Hepatocyte (in vitro differentiated cells): ENCODE measurements at places on chromosomes 2 and 18.

- DNase-seq = no peak
Observed at GRCh38 chr2:229562472-229563127, 151.8 kb downstream of the DNER start.

DNA sequence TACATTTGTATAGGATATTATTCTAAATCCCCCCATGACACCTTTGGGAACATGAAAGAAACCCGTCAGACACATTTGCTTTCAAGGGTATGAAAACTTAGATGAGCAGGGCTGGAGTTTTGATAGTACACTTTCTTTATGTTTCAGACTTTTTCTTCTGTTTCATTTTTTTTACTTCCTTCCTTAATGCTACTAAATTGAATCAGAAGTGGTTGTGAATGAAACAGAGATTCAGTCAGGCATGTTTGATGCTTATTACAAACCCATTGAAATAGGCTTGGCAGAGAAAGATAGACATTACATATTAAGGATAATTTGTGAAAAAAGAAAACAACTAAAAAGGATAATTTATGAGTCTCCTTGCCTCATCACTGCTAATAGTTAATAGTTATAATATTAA, 26.8 kb downstream of the SLC30A6 start:
- no peak for DNase-seq

GRCh38 chr2:216956820-216957493, 97.1 kb upstream of the TNP1 start:
- DNase-seq = no peak

- no peak for DNase-seq
Observed at GRCh38 chr2:101199251-101199791, 48.1 kb upstream of the TBC1D8 start.

GRCh38 chr2:212327171-212327809, 211.3 kb downstream of the ERBB4 start:
- no peak for DNase-seq

DNA sequence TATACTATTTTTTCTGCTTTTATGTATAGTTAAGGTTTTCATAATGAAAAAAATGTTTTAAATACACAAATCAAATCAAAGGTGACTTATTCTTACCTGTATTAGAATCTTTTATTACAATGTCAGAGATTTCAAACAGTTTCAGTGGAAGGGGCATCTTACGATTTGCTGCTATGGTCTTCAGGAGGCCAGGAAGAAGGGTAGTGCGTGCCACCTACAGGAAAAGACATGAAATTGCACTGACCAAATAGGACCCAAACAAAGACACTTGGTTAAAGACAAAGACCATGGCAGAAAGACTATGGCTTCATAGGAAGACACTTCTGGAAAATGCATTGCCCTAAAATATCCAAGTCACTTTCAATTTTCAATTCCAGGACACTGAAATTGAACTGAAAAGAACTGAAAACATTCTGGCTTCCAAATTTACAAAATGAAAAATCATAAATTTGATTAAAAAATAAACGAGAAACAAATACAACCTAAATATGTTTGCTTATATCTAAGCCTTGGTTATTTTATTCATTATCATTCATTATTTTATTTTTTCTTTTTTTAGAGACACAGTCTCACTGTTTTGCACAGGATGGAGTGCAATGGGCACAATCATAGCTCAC, 42.1 kb downstream of the FARSB start:
- peak; percentile 61 for DNase-seq

- no peak for DNase-seq
Observed at GRCh38 chr2:236307641-236308040, 43.4 kb upstream of the ASB18 start.

- no peak for DNase-seq
Observed at GRCh38 chr2:81206216-81206615, 901.7 kb upstream of the LRRTM1 start.

GRCh38 chr2:6071519-6071918, 379.3 kb downstream of the SOX11 start:
- no peak for DNase-seq

DNA sequence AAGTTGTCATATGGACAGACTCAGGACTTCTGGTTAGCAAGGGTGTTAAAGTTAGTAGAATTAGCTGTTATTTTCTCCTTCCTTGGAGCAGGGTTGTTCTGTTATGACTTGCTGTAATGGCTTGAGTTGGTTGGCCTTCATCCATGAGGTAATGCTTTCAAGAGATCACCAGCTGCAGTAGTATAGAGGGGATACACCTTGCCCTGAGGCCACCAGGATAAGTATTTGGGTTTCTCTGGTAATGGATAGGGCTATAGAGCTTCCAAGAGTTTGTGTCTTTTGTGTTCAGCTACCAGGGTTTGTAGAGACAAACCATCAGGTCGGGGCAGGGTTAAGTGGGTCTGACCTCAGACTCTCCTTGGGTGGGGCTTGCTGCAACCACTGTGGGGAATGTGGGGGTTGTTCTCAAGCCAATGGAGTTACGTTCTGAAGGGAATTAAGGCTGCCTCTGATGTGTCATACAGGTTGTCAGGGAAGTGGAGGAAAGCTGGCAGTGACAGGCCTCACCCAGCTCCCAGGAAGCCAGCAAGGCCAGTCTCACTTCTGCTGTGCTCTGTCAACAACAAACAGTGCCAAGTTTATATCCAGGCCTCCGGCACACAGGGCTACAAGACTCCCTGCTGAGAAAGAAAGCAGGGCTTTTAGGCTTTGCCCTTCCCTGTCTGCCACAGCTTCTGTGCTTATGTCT, 356.6 kb downstream of the SPAG16 start:
- no peak for DNase-seq

DNA sequence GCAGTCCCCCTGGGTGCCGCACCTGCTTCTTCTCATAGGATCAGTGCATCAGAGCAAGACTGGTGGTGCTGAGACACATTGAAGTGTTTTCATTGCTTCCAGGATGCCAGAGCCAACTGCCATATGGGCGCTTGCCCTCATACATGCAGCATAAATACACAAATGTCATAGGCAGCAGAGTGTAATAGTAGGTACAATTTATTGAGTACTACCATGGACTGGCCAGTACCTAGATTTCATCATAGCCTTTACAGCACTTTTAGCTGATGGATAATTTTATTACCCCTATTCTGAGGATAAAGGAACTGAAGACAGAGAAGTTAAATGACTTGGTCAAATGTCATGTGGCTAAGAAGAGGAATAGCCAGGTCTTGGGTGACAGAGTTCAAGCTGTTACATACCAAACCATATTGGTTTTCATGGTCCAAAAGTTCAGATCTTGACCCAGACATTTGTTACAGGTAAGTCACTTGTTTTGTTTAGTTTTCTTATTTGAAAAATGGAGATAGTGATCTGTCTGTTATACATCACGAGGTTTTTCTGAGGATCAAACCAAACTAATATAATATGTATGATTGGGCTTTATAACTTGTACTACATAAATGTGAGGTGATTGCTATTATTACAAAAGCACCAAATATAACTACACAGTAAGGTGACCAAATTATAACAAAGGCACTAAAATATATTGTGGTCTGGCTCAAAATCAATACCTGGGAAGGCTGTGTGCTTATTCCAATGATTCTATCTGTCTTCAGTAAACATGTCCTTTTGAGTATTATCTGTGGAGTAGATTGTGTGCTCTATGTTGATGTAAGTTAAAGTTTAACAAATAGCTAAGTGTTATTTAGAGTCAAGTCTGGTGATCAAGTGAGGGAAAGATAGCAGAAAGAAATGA, 151.9 kb upstream of the CYRIA start:
- DNase-seq = no peak

DNA sequence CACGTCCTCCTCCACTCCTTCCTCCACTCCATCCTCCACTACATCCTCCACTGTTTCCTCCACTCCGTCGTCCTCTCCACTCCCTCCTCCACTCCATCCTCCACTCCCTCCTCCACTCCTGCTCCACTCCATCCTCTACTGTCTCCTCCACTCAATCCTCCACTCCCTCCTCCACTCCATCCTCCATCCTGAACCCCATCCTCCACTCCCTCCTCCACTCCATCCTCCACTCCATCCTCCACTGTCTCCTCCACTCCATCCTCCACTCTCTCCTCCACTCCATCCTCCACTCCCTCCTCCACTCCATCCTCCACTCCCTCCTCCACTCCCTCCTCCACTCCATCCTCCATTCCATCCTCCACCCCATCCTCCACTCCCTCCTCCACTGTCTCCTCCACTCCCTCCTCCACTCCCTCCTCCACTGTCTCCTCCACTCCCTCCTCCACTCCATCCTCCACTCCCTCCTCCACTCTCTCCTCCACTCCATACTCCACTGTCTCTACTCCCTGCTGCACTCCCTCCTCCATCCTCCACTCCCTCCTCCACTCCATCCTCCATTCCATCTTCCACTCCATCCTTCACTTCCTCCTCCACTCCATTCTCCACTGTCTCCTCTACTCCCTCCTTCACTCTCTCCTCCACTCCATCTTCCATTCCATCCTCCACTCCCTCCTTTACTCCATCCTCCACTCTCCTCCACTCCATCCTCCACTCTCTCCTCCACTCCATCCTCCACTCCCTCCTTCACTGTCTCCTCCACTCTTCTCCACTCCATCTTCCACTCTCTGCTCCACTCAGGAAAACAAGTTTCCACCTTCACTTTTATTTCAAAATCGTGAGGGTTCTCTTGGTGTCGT, 14.3 kb upstream of the B3GNT7 start:
- DNase-seq = no peak

GRCh38 chr2:37550190-37550589, 121.3 kb downstream of the CDC42EP3 start:
- no peak for DNase-seq

DNA sequence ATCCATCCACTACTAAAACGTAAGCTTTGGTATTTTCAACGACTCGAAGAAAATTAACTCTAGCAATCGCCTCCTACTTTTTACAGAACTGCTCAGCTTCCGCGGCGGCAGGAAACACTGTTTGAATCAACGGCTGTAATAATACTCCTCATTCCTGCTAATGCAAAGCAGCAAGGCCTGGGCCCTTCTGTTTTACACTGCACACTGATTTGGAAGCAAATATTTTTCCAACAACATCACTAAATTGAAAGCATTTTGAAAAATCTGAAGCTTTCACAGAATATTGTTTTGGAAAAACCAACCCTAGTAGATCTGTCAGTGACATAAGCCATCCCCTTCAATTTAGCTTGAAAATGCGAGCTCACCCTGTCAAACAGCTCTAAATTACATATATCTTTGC, 261.2 kb downstream of the TXNL1 start:
- no peak for DNase-seq

GRCh38 chr2:231968820-231969219, 7.3 kb downstream of the DIS3L2 start:
- no peak for DNase-seq

DNA sequence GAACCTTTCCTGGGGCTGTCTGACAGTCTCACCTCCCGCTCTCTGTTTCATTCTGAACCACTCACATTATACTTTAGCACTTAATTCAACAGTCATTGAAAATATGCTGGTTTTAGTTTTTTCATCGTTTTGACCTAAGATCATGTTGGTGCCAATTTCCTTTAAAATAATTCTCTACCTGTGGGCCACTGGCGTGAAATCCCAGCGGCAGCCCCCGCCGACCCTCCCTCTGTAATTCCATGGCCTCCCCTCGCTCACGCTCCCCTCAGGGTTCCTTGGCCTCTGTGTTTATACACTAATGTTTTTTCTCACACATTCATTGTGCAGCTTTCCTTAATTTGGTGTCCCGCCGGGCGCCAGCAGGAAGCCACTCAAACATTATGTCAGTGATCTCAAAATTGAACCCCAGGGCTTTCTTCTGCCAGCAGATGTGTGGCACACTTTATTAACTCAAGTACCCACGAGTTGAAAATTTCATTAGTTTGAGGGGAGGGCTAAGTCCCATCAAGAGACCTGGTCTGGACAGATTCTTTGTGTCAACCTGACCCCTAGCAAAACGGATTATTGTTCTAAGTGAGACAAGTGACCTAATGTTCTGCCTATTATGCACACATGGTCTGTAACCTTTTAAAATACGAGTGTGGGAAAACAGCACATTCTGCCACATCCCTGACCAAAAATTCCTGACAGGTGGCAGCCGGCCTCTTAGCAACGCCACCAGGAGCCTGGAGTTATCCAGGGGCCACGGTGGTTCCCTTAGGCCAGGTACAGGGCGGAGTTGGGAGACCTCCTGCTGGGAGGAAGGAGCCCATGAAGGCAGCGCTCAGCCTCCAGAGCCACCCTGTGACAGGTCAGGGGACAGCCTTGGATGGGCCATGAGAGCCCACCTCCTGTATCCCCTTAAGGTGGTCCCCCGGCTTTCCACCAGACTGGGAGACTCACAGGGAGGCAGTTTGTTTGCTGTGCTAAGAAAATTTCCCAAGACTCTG, 53.1 kb downstream of the APOB start:
- no peak for DNase-seq

- no peak for DNase-seq
Observed at GRCh38 chr2:226865273-226865672, 29.4 kb downstream of the RHBDD1 start.

- no peak for DNase-seq
Observed at GRCh38 chr2:226399006-226399405, 400.6 kb downstream of the IRS1 start.

DNA sequence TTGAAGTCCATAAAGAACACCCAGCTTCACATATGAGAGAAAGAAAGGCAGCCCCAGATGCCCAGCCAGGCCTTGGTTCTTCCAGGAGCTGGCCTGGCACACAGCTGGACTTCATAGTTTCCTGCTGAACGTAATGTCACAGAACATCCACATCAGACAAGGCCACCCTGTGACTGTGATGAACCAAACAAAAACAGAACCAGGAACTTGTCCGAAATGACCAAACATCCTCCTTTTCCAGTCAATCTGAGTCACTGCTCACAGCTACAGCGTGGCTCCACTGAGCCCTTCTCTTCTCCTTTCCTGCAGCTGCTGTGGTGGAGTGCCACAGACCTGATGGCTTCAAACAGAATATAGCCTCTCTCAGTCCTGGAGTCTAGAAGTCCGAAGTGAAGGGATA, 45.4 kb upstream of the PAPOLG start:
- no peak for DNase-seq

- no peak for DNase-seq
Observed at GRCh38 chr2:220503431-220503830, 876.0 kb downstream of the SLC4A3 start.

- no peak for DNase-seq
Observed at GRCh38 chr2:97936881-97937280, 58.9 kb downstream of the TMEM131 start.

DNA sequence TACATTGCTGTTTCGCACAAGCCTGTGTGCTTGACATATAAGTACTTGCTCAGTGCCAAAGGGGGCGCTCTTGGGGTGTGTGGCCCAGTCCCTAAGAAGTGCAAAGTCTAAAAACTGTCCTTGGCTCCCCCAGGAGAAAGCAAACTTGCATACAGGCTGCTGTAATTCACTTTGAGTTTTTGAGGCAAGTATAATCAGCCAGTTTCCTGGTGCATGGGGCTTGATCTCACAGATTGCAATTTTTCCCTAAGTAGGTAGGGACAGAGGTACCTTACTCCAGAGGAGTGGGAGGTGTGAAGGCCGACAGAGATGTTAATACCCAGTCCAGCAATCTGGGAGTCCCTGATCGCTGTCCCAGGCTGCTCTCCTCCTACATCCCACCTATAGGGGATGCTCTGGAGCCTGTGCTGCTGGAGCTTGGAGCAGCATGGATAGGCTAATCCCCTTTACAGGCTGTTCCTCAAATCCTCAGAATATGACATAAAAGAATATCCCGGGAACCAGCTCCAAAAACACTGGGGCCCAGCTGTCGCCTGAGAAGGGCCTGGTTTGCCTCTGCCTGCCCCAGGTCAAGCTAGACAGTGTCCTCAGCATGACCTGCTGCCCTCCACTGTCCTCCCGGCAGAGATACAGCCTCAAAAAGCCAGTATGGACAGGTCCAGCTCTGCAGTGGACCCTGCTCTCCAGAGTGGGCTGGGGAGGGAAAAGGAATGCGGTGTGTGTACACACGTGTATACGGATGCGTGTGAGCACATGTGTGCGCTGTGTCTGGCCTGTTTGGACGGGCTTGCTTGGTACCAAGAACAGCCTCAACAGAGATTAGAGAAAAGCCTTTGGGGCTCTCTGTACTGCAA, 136.5 kb upstream of the HAAO start:
- DNase-seq = peak; percentile 78
